ENCODE measurements at places on chromosomes 2 and 18.

GRCh38 chr18:24846138-24846537, 385.7 kb downstream of the HRH4 start:
- DNase-seq: no peak

DNA sequence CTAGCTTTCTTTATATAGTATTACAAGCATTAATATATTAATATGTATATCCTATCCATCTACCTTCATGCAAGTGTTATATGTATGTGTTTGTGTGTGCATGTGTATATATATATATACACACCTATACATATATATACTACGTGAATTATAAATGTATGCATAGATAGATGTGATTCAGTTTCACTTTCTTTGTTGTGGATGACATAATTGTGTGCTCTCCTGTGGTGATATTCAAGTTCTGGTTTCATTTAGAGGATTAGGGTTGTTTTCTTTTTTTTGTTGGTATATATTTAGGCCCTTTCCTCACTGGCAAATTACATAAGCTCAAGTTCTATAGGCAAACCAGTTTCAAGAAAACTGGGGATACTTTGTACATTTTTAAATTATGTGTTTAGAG, 225.7 kb upstream of the FANCL start:
- DNase-seq: peak; percentile 9

DNA sequence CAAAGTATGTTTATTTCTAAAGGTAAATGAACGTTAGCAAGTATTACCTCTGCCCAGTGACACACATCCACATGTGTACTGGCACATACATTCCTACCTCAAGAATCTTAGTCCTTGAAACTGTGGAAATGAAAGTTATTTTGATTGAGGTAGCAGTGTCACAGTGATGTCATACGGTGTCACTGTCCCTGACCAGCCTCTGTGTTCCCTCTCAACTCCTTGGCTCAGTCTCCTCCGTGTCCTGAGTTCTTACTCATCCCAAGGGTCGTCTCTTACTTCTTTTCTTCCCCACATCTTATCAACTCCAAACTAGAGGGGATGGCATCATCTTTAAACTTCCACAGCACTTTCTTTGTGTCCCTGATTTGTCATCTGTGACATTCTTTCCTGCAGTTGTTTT, 3.3 kb downstream of the NCK2 start:
- DNase-seq: no peak

GRCh38 chr2:240455272-240455646, 19.8 kb downstream of the GPC1 start:
- DNase-seq: no peak

DNA sequence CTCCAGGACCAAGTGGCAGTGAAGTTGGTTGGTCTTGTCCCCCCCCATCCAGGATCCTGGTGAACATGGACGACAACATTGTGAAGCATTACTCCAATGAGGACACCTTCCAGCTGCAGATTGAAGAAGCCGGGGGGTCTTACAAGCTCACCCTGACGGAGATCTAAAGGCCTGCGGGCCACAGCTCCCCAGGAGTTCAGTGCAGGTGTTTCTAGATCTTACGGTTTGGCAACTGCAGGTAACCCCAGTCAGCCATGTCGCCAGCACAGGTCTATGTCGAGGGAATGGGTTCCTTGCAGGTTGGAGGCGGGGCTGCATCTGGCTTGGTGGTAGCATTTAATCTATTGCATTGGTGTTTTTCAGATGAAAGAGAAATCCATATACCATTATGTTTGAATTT, 42.8 kb upstream of the KLF11 start:
- DNase-seq: no peak

GRCh38 chr2:209307161-209308001, 116.5 kb upstream of the MAP2 start:
- DNase-seq: no peak

Measured in NCI-H774 (cell line).